Epithelial cell of proximal tubule (primary cell): ENCODE measurements at places on chromosomes 13 and 19.

DNA sequence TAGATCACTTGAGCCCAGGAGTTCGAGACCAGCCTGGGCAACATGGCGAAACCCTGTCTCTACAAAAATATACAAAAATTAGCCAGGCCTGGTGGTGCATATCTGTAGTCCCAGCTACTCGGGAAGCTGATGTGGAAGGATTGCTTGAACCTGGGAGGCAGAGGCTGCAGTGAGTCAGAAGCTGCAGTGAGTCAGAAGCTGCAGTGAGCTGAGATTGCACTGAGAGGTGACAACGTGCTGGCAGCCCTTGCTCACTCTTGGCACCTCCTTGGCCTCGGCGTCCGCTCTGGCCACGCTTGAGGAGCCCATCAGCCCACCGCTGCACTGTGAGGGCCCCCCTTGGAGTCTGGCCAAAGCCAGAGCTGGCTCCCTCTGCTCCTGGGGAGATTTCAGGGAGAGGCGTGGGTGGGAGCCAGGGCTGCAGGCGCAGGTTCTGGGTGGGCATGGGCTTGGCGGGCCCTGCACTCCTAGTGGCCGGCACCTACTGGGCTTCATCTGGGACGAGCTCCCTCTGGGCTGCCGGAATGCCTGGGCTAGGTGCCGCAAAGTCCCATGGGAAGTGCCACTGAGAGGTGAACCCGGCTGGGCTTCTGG, 39.5 kb upstream of the RPL21 start:
- DNase-seq, result peak; percentile 43

- DNase-seq, result no peak
Observed at GRCh38 chr13:106493533-106494220, 41.8 kb downstream of the EFNB2 start.

GRCh38 chr13:112261924-112262323, 114.2 kb upstream of the SPACA7 start:
- DNase-seq, result no peak

DNA sequence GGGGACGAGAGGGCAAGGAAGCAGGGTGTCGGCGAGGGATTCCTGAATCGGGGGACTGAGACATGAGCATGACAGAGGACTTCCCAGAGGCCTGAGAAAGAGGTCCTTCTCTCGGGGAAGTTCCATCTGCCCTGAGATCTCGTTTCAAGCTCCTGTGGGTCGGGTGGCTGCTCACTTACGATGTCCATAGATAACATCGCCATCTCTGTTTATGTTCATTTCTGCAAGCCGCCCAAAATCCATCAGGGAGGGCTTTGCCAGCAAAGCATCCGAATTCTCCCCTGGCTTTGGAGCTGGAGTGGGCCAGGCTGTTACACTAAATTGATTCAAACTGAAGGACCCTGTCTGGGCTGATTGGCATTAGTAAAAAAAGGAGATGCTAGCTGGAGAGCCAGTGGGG, 5.9 kb downstream of the DMKN start:
- DNase-seq, result no peak

DNA sequence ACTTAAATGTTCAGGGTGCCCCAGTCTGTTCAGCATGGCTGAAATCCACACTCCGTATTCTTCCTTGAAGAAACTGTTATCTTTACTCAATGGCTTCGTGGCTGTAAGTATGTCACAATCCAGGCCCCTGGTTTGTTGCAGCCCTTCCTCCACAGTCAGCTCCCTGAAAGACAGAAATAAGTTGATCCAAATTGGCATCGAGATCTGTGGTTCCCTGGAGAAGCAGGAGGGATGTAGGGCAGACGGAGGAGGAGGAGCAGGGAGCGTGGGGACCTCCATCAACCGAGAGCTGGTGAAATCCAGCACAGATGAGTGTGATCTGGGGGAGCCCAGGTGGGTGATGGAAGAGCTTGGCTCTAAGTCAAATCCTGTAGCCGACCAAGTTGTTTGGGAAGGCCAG, 304 bp downstream of the TSPAN16 start:
- DNase-seq, result no peak

- no peak for DNase-seq
Observed at GRCh38 chr19:38557205-38557799, 60.5 kb downstream of the MAP4K1 start.

DNA sequence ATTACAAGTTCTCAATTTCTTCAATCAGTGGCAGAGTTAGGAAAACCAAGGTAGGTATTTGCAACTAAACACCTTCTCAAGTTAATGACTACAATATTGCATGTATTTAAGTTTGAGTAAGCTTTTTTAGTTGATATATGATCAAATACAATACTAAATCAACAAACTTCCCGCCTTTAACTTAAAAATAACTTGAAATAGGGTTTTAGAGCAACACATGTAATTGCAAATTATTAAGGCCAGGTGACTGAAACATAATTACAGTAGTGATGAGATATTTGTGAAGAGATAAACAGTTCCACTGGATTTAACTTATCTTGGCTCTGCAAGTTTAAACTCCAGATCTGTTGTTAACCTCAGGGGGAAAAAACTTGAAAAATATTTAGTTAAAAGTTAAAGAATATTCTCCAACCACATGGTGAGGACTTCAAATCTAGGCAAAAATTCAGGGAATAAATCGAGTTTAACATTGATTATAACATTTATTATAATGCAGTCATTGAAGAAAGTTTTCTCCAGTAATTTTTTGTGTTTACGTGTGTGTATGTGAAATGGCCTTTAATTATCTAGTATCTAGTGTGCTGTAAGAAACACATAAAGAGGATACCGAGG, 3.6 kb downstream of the DACH1 start:
- no peak for DNase-seq

GRCh38 chr19:46955813-46956371, 63.7 kb upstream of the NPAS1 start:
- DNase-seq, result no peak

DNA sequence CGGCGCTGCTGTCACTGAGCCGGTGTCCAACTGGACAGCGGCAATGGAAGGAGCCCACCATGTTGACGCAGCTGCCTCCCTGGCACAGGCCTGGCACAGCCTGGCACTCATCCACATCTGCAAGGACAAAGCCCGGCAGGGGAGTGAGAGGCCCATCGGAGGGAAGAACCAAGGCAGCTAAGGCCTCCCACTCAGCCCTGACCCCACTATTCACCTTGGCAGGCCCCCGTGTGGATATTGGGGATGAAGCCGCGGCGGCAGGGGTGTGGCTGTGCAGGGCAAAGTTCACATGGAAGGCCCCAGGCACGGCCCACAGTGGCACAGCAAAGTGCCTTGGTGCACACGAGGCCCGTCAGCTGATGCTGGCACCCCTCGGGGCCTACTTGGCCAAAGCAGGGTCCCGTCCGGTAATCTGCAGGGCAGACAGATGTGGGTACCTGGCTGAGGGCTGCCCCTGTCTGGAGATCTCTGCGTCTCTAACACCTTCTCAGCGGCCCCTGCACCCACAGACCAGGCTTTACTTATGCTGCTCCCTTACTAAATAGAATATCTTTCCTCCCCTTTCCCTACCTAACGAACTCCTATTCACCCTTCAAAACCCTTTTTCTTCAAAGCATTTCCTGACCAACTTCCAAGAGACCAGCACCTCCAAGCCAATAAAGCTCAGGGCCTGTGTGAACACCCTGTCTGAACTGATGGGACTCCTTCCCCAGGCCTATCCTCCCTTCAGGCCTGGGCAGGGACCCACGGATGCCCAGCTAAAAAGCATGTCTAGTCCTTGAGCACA, 7.5 kb downstream of the FBN3 start:
- DNase-seq, result no peak

DNA sequence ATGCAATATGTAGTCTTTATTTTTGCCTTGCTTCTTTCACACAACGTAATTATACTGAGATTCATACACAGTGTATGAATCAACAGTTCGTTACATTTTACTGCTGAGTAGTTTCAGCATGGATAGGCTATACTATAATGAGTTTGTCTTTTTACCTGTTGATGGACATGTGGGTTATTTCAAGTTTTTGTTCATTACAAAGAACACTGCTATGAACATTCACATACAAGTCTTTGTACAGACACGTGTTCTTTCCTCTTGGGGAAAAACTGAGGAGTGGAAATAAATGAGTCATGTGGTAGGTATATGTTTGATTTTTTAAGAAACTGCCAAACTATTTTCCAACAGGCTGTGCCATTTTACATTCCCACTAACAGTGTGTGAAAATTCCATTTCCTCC, 35.1 kb downstream of the ENOX1 start:
- DNase-seq, result no peak

DNA sequence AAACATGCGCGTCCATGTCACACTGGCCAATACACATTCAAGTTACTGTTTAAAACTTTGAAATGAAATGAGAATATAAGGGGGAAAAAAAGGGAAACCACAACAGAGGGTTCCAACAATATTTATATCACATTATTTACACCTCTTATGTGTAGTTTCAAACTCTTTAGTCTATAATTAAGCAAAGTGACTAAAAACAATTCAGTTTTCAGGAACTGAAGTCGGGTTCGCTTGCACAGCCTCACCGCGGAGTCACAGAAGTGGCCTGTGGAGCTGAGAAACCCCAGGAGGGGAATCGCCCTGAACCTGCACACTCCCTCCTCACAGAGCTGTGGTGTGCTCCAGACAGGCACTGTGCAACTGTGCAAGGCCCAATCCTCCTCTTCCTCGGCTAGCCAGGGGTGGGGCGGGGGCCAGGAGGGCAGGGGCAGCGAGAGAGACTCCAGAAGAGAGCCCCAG, 75.9 kb downstream of the STK24 start:
- no peak for DNase-seq

GRCh38 chr13:48849515-48849914, 126.2 kb upstream of the FNDC3A start:
- no peak for DNase-seq

DNA sequence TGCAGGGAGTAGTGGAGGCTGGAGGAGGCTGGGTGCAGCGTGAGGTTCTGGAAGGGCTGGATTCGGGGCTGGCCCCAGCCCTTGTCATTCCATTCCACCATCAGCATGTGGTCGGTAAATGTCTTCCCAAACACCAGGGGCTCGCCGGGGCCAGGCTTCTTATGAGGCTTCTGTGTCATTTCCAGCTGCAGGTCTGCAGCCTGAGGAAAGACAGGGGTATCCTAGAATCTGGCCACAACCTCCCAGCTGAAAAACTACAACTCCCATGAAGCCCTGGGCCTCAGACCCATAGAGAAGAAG, 4.4 kb downstream of the BCAT2 start:
- DNase-seq, result no peak

GRCh38 chr13:87255394-87255793, 415.8 kb upstream of the SLITRK5 start:
- no peak for DNase-seq

- DNase-seq, result no peak
Observed at GRCh38 chr13:93259527-93260080, 33.0 kb downstream of the GPC6 start.

DNA sequence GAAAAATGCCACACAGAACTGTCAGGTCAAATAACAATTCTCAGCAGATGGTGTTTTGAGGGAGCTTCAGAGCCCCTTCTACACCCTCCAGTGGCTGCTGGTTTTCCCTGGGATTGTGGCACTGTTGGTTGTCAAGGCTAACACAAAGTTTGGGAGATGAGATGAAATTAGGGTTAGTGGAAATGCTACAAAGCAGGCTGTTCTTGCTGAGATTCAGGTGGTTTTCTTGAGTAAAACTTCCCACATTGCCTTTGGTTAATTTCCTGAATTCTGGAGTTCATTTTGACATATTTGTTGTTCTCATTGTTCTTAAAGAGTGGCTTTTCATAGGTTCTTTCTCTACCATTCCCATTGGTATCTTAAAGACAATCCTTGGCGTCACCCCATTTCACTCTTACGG, 22.1 kb downstream of the MED4 start:
- no peak for DNase-seq

DNA sequence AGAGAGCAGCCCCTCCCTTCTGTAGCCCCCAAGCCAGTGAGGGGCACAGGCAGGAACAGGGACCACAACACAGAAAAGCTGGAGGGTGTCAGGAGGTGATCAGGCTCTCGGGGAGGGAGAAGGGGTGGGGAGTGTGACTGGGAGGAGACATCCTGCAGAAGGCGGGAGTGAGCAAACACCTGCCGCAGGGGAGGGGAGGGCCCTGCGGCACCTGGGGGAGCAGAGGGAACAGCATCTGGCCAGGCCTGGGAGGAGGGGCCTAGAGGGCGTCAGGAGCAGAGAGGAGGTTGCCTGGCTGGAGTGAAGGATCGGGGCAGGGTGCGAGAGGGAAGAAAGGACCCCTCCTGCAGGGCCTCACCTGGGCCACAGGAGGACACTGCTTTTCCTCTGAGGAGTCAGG, 4.2 kb downstream of the KLK3 start:
- DNase-seq, result no peak

- no peak for DNase-seq
Observed at GRCh38 chr13:50842990-50843256, 569 bp downstream of the DLEU7 start.

GRCh38 chr19:6768236-6768785, 1.1 kb upstream of the SH2D3A start:
- DNase-seq, result no peak

DNA sequence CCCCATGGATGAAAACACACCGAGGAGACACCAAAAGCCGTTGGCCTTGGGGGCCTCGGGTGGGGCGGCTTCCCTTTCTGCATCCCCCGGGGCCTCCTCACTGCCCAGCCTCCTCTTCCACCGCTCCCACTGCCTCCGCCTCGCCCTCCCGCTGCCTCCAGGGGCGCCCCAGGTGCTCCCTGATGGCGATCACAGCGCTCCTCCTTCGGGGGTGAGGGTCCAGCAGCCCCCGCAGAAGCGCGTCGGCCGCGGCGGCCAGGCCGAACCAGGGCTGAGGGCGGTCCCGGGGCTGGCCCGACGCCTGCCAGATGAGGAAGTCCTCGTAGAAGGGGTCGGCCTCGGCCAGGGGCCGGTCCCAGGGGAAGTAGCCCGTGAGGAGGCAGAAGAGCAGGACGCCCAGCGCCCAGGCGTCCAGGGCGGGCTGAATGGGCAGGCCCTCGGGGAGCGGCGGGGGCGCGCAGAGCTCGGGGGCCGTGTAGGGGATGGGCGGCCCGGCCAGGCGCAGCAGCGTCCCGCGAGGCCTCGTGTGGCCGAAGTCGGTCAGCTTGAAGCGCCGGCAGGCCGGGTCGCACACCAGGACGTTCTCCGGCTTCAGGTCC, 7.2 kb downstream of the SBK2 start:
- no peak for DNase-seq

- no peak for DNase-seq
Observed at GRCh38 chr13:37068962-37069361, 9.5 kb upstream of the SUPT20H start.

DNA sequence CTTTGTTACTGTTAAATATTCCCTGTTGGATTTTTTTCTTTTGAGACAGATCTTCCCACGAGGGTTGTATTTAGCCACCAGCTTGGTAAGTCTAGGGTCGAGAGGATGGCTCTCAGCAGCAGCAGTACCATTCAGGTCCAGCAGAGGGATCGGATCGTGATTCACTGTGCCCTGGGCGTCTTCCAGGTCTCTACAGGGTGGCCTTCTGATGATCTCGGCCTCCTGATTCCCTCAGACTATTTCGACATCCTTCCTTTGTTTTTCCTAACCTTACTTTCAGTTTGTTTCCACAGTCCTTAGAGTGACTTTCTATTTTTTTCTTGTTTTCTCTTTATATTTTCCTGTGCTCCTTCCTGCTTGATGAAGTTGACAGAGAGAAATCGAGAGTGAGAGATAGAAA, 1436.9 kb downstream of the UQCRFS1 start:
- DNase-seq, result no peak

- no peak for DNase-seq
Observed at GRCh38 chr13:49071341-49071937, 95.7 kb downstream of the FNDC3A start.
